Stimulated activated CD8-positive, alpha-beta memory T cell treated with anti-CD3 and anti-CD28 coated beads, Interleukin-12 subunit alpha, Interleukin-12 subunit beta, amount 100 ng/mL, for 1 hour (primary cell): ENCODE measurements at places on chromosomes 7 and 10.

DNA sequence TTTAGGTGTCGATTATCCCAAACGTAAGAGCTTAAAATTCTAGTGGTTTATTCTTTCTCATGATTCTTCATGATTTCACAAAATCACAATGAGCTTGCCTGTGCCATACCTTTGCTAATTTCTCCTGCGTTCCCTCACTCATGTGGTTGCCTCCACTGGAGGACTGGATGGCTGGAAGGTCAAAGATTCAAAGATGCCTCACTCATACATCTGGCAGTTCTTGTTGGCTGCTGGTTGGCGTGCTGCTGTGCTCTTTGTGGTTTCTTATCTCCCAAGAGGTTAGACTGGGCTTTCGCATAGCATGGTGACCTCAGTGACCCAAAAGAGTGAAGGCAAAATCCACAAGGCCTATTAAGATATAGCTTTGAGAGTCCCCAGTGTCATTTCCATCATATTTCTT, 877.6 kb upstream of the AUTS2 start:
- DNase-seq: no peak

- DNase-seq: no peak
Measured at GRCh38 chr10:98420786-98421185, 5.8 kb upstream of the PYROXD2 start.

DNA sequence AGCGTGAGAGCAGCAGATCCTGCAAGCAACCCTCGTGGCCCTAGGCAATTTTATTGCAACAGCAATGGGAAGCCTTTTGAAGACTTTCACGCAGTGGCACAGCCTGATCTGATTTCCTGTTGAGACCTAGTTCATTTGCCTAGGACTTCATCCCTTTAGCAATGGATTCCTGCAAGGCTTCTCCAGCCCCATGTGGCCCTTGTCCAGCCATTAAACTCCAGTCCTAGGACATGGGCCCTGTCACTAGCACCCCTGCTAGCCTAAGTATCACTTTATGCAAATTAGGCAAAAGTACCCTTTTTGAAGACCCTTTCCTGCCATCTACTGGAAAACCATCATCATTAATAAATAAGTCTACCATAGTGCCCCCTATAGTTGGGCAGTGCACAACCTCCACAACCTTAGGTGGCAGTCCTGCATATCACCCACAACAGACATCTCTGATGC, 379.4 kb downstream of the GALNT17 start:
- DNase-seq: no peak

- no peak for DNase-seq
Measured at GRCh38 chr10:86644794-86645445, 9.4 kb upstream of the OPN4 start.

DNA sequence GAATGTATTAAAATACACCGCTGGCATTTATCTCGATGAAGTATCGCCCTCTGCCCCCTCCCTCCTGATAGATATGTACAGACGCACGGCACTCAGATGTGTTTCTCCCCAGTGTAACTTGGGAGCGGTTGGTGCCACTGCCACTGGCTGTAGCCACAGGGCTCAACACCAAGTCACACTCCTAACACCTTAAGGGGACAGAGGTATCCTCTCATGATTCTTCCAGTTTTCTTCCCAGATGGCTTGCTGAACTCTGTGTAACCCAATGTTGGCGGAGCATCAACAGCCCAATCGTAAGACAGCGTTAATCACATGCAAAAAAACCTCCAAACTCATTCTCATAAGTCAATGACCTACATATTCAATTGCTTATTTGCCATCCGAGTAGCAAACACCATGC, 35.5 kb downstream of the CTBP2 start:
- DNase-seq: no peak

DNA sequence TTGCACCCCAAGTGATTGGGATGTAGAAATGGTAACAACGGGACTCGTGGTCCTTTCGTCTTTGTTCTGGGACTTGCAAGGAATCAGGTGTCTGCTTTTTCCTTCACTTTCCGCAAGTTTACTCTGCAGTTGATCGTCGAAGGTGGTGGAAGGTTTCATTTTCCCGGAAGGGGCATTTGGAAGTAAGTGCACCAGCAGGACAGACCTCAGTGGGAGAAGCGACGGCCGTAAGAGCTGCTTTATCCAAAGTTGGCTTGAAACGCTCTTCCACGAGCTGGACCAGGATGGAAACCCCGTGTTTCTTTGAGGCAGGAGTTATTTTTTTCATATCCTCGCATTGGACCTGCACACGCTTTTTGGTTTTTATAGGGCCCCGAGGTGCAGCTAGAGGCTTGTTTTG, 1.2 kb downstream of the BRI3 start:
- no peak for DNase-seq

DNA sequence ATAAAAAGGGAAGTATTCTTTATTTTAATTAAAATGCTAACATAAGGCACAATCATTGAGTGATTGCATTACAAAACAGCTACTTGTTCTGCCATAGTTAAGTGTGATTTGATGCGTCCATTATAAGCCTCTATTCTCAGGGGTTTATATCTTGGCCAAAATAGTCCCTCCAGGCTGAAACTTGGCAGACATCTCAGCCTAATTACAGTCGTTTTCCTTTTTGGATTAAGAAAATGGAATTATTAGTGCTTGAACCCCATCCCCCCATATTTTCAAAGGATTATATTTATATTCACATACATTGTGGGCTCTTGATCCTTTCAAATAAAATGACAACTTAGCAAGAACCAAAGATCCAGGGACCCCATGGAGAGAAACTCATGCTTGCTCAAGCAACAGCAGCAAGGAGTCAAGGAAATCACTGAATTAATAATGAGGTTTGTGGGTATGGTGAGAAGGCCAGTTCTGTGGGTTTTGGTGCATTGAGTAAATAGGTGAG, 66.7 kb upstream of the NEUROD6 start:
- no peak for DNase-seq

GRCh38 chr7:124276005-124276622, 243.2 kb upstream of the TMEM229A start:
- no peak for DNase-seq

DNA sequence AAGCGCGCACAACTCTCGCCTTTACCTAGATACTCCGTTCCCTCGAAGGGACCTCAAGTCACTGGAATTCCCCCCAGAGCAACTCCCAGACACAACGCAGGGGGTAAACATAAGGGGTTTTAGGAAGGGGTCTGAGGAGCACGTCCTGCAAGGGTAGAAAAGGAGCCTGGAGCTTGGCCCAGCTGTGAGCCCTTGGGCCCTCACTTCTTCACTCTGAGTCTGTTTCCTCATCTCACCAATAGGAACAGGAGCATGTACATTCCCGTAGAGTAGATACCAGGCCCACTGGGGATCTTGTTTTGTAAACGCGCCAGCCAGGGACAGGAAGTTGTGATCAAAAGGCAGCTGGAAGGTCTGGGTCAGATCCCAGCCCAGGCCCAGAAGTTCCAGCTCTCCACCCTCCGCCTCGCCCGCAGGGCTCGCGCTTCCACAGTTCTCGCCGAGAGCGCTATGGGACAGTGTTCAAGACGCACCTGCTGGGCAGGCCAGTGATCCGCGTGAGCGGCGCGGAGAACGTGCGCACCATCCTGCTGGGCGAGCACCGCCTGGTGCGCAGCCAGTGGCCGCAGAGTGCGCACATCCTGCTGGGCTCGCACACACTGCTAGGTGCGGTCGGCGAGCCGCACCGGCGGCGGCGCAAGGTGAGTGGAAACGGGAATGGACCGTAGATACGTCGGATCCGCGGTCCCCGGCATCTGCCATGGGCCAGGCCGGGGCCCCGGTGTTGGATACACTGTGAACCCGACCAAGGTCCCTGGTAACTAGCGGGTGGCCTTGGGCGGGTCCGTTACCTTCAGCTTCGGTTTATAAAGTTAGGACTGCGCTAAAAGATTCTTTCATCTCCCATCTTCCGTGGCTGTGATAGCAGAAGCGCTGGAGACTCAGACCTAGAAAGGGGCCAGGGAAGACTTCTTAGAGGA, 1.3 kb downstream of the CYP26C1 start:
- no peak for DNase-seq

DNA sequence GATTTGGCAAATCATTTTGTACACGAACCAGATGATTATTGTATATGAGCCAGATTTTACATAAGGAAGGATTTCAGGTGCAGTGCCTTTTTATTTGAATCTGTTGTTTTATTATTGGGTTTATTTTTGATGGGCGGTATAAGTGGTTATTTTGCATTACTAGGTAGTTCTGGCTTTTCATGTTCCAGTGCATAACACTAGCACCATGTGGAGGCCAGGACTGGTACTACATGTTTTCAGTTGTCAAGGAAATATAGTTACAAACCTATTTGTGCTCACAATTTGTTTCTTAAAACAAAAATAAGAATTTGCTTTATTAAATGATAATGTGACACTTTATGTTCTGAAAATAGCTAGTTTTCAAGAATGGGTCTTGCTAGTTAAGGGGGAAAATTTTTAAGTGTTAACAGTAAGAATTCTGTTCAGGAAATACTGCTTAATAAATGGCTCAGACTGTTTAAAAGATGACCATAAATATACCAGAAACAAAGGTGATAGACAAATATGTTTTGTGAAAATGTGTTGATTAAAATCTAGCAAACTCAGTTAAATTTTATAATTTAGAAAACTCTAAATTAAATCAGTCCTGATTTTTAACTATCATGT, 7.1 kb upstream of the SEMA3E start:
- no peak for DNase-seq

DNA sequence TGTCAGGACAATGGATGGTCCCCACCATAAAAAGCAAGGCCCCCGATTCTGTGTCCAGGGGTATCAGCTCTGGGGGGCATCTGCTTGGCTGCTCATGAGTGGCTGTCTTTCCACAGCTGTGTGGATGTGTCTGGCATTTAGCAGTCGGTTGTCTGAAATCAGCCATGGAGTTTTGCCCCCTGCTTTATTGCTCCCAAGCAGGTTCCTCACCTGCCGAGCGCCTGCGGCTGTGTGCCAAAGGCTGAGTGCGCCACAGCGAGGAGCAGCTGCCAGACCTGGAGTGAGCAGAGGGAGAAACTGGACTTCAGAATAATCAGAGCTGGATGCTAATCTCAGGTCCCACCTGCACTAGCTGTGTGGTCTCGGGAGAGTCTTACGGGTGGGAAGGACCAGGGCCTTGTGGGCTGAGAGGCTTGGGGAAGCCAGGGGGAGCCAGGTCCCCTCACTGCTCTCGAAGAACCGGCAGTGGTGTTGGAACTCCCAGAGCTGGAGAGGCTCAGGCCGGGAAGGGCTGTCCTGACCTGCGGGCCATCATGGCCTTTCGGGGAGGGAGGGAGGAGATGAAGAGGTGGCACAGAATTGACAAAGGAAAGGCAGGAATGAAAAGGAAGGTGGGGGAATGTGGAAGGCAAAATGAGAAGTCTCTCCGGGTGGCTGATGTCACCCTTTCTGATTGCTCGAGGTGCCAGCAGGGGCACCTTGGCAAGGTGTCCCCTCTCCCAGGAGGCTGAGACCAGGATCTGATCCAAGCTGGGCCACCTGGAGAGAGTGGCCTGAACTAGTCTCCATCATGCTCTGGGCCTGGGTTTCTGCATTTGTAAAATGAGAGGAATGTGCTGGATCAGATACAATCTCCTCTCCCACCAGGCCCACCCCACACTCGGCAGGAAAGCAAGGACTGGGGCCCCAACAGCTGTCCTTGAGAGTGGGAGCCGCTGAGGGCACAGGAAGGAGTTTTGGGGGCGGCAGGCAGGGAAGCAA, 30.2 kb upstream of the LEP start:
- no peak for DNase-seq
